ENCODE measurements at places on chromosomes 11 and 22. TPM values are rescaled to one million over a fixed set of nuclear protein-coding genes. Genes with fewer than 3 reads are reported as not detected.

CASP4 gene
- total RNA-seq = not detected

GRCh38 chr11:48062649-48063048 lies 82.3 kb downstream of the PTPRJ start:
- H3K36me3 ChIP-seq = no peaks in the 10 kb centered on the region
- DNase-seq = no peak
- no peaks in the 10 kb centered on the region for H3K27me3 ChIP-seq
- H3K27ac ChIP-seq = no peak overlapping the region
- no peak overlapping the region for H3K4me3 ChIP-seq

DNA sequence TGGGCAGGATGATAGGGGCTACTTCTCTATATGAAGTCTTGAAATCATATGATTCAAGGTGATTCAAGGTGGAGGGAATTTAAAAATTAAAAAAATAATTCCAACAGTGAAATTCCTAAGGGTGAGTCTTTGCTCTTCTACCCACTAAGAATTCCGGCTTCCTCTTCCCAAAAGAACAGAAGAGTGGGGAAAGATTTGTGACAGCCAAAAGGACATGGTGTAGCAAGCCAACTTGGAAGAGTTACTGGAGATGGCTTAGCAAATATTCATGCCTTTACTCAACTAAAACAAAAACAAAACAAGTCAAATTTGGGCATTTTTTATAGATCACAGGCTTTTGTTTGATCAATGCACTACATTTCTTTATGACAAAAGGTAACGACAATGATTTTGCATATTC lies 12.3 kb downstream of the ZBED5 start:
- no peak for DNase-seq
- H3K4me3 ChIP-seq = no peak overlapping the region
- H3K36me3 ChIP-seq = no peaks in the 10 kb centered on the region

- no peaks in the 10 kb centered on the region for H3K36me3 ChIP-seq
- H3K4me1 ChIP-seq = peaks cover 11% of the 10 kb centered on the region
- no peak for DNase-seq
- no peak overlapping the region for H3K27ac ChIP-seq
Measured at GRCh38 chr22:37260155-37260795, 16.2 kb upstream of the RAC2 start.

All from neural crest cell (in vitro differentiated cells).